ENCODE measurements at places on chromosomes 2 and 18.

- no peak for DNase-seq
Measured at GRCh38 chr2:128490321-128490720, 171.7 kb upstream of the HS6ST1 start.

GRCh38 chr2:152523091-152523490 is 188.1 kb downstream of the FMNL2 start:
- peak; percentile 71 for DNase-seq

DNA sequence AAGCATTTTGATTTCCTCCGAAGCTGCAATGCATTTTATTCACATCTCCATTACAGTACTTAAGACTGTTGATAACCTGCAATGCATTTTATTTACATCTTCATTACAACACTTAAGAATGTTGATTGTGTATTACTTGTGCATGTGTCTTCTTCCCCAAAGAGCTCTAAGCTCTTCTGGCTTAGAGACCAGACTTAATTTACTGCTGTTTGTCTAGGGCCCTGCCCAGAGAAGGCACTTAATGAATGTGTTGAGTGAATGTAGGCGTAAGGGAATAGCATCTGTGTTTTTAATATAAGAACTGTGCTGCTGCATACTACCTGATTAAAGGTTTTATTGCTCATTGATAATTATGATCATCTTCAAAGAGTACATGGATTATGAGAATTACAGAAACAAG is 295.6 kb downstream of the ZNF385B start:
- DNase-seq, result no peak

DNA sequence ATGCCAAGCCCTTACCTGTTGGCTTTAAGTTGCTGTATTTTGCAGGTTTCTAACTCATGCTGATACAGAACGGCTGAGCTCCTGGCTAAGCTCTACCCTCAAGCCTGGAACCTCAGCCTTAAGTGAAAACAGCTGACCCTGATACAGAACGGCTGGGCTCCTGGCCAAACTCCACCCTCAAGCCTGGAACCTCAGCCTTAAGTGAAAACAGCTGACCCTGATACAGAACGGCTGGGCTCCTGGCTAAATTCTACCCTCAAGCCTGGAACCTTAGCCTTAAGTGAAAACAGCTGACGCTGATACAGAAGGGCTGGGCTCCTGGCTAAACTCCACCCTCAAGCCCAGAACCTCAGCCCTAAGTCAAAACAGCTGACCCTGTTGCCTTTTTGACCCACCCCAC is 17.6 kb upstream of the DNER start:
- DNase-seq, result no peak

DNA sequence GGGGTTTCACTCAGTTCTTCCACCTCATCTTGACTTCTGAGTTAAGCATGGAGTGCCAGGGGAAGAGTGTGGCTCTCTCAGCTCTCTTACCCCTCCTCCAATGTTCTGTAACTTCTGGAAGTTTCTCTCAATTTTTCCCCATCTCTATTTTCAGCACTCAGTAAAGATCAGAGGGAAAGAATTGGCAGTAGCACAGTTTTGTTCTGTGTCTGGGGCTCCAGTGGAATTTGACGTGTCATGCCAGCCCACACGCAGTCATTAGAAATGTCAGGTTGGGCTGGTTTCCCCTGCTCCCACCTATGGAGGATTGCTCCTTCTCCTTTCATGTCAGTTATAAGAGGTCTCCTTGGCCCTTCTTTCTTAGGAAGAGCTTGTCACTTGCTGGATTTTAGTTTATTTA is 104.6 kb upstream of the COL3A1 start:
- no peak for DNase-seq
